WTC11 (cell line): ENCODE measurements at places on chromosomes 1 and 21.

DNA sequence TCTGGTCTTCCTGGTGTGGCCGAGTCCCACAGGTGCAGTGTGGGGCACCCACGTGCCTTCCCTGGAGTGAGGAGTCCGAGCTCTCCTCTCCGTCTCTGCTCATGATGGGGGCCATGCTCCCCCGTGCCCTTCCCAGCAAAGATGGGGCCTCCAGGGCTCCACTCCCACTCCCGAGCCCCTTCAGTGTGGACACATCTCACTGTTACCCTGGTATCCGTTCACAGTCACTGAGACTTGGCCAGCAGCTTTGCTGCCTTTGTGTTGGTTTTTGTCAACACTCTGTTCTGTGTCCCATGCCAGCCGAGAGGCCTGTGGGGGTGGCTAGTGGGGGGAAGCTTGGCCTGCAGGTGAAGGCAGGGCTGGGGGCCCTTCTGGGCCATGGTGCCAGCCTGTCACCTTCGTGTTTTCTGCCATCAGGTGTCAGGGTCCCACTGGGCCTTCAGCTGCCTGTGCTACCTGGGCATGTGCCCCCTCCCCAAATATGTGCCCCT is 46.9 kb upstream of the POFUT2 start:
- DNase-seq = no peak

DNA sequence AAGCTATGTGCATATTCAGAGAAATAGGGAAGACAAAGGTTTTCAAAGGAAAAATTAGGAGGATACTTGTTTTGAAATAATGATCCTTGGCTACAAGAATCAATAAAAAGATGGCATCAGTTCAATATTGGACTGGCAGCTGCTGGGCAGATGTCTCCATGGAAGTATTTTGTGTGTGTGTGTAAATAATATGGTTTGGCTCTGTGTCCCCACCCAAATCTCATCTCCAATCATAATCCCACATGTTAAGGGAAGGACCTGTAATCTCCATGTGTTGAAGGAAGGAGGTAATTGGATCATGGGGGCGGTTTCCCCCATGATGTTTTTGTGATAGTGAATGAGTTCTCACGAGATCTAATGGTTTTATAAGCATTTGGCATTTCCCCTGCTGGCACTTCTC is 40.4 kb upstream of the LRRC7 start:
- DNase-seq = no peak

- no peak for DNase-seq
These were observed 219.8 kb upstream of the DUSP10 start for GRCh38 chr1:221961532-221962292.

GRCh38 chr1:117843791-117844190 is 85.6 kb downstream of the GDAP2 start:
- no peak for DNase-seq

- no peak for DNase-seq
These were observed 3.6 kb downstream of the H6PD start for GRCh38 chr1:9238134-9238533.
